ENCODE measurements at places on chromosomes 16 and 17. TPM values are rescaled to one million over a fixed set of nuclear protein-coding genes. Genes with fewer than 3 reads are reported as not detected.

DNA sequence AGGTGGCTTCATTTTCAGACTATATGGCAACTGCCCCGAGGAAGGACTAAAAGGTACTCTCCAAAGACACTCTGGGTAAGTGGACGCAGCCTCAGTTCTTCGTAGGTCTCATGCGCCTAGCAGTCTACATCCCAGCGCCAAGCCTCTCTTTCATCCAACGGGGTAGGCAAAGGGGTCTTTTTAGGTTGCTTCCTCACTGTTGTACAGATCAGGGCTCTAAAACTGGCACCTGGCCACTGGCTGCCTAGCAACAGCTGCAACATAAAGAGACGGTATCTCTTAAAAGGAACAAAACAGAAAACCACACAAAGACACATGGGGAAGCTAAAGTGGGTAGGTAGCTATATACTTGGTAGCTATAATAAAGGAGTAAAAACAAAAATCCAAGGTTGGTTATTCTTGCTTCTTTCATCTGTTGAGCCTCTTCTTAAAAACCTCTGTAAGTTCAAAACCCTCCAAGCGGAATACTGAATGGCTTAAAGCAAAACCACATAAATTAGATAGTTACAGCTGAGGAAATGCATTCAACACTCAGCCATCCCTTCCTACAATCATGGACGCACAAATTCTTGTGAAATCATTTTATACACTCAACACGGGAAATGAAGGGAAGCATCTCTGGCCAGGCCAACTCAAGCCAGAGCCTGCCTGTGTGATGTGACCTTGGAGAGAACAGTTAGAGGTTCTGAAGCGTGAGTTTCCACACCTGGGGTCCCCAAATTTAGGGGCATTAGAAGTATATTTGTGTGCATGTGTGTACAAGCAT lies 22.7 kb downstream of the CYTH1 start:
- H3K27ac ChIP-seq, result no peak overlapping the region
- DNase-seq, result no peak
- no peaks in the 10 kb centered on the region for H3K36me3 ChIP-seq
- H3K4me1 ChIP-seq, result no peaks in the 10 kb centered on the region
- no peak overlapping the region for H3K4me3 ChIP-seq
- H3K27me3 ChIP-seq, result no peaks in the 10 kb centered on the region

DNA sequence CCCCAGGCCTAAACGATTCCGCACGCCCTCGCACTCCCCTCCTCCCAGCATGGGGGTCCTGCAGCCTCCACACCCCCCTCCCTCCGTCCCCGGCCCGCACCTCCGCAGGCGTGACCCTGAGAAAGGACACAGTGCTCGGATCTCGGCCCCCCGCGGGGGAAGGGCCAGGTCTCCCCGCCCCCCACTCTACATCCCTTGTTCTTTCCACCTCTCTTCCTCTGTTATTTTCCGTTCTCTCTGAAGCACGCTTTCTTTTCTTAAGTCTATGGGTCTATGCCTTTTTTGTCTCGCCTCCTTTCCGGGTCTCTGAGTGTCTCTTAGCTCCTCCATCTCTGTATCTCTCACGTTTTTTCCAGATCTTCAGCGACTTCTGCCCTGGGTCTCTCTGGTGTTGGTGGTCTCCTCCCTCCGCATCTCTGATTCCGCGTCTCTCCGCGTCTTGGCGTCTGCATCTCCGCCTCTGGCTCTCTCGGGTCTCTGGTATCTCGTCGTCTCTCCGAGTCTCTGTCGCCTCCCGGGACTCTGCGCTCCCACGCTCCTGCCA lies 2.1 kb upstream of the HES7 start:
- H3K27ac ChIP-seq, result no peak overlapping the region
- H3K4me1 ChIP-seq, result peaks cover 12% of the 10 kb centered on the region
- H3K36me3 ChIP-seq, result no peaks in the 10 kb centered on the region
- DNase-seq, result no peak
- H3K27me3 ChIP-seq, result no peaks in the 10 kb centered on the region

- no peaks in the 10 kb centered on the region for H3K36me3 ChIP-seq
- no peak overlapping the region for H3K27ac ChIP-seq
- DNase-seq, result no peak
- H3K27me3 ChIP-seq, result no peaks in the 10 kb centered on the region
- H3K4me1 ChIP-seq, result peaks cover 8% of the 10 kb centered on the region
Measured at GRCh38 chr16:30184096-30184890, 891 bp downstream of the CORO1A start.

GRCh38 chr17:50043290-50044148 lies 12.4 kb upstream of the ITGA3 start:
- H3K4me3 ChIP-seq, result no peak overlapping the region
- H3K27me3 ChIP-seq, result no peaks in the 10 kb centered on the region
- no peaks in the 10 kb centered on the region for H3K36me3 ChIP-seq
- peaks cover 39% of the 10 kb centered on the region for H3K4me1 ChIP-seq
- H3K27ac ChIP-seq, result no peak overlapping the region

DNA sequence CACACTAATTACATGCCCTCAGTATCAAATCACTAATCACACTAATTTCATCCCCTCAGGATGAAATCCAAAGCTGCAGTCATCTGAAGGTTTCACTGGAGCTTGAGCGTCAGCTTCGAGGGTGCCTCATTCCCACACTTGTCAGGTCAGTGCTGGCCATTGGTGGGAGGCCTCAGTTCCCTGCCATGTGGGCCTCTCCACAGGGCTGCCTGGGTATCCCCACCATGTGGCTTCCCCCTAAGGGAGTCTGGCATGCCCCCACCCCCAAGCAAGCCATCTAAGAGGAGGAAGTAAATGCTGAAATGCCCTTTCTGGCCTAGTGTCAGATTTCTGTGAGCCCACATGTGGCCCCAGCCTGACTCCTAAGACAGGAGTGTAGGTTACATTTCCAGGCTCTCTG lies 78.6 kb upstream of the CDH5 start:
- DNase-seq, result no peak
- no peak overlapping the region for H3K4me3 ChIP-seq
- no peaks in the 10 kb centered on the region for H3K36me3 ChIP-seq
- no peak overlapping the region for H3K27ac ChIP-seq
- no peaks in the 10 kb centered on the region for H3K27me3 ChIP-seq
- 0 out of 2 replicates have a peak, but pooled peaks cover 3% of the 10 kb centered on the region for H3K4me1 ChIP-seq

- peak overlapping the region; percentile 12 for H3K27ac ChIP-seq
- H3K27me3 ChIP-seq, result no peaks in the 10 kb centered on the region
- peaks cover 11% of the 10 kb centered on the region for H3K4me1 ChIP-seq
- peak overlapping the region; percentile 96 for H3K4me3 ChIP-seq
Measured at GRCh38 chr17:38730526-38731379, 612 bp downstream of the CISD3 start.

- no peaks in the 10 kb centered on the region for H3K27me3 ChIP-seq
- no peaks in the 10 kb centered on the region for H3K4me1 ChIP-seq
- no peaks in the 10 kb centered on the region for H3K36me3 ChIP-seq
- DNase-seq, result no peak
Measured at GRCh38 chr17:13378361-13378760, 223.4 kb downstream of the HS3ST3A1 start.

The OSGIN1 gene
- 41.3 TPM for total RNA-seq

The TERB1 gene
- not detected for total RNA-seq

The PYDC1 gene
- total RNA-seq, result not detected

The ASPA gene
- not detected for total RNA-seq

The PRR29 gene
- total RNA-seq, result 2.4 TPM

Measured in PC-9 (cell line).